ENCODE measurements at places on chromosomes 5 and 9.

DNA sequence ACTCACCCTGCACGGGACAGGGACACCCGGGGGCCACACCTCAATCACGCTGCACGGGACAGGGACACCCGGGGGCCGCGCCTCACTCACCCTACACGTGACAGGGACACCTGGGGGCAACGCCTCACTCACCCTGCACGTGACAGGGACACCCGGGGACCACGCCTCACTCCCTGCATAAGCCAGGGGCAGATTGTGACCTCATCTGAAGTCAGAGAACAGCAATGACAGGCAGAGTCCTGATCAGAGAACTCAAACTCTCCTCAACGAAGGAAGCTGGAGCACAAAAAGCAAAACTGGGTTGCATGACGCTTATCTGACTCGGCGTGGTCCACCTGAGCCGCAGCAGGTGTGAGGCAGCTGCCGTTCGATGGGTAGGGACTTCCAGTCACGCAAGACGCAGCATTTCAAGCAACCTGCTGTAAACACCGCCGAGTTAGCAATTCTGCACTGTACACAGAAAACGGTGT lies 3.2 kb downstream of the TERT start:
- H3K27me3 ChIP-seq = peaks cover 7% of the 10 kb centered on the region
- peaks cover 3% of the 10 kb centered on the region for H3K36me3 ChIP-seq
- H3K4me3 ChIP-seq = no peak overlapping the region

- H3K4me1 ChIP-seq = no peaks in the 10 kb centered on the region
- peaks cover 2% of the 10 kb centered on the region for H3K27me3 ChIP-seq
- DNase-seq = no peak
- H3K36me3 ChIP-seq = no peaks in the 10 kb centered on the region
- no peak overlapping the region for H3K4me3 ChIP-seq
- H3K27ac ChIP-seq = no peak overlapping the region
Measured at GRCh38 chr5:137184734-137185133, 314.4 kb downstream of the SPOCK1 start.

- DNase-seq = no peak
- H3K27ac ChIP-seq = no peak overlapping the region
- H3K4me1 ChIP-seq = no peaks in the 10 kb centered on the region
- no peak overlapping the region for H3K4me3 ChIP-seq
- H3K27me3 ChIP-seq = no peaks in the 10 kb centered on the region
- no peaks in the 10 kb centered on the region for H3K36me3 ChIP-seq
Measured at GRCh38 chr9:108083160-108083750, 593.7 kb upstream of the KLF4 start.

DNA sequence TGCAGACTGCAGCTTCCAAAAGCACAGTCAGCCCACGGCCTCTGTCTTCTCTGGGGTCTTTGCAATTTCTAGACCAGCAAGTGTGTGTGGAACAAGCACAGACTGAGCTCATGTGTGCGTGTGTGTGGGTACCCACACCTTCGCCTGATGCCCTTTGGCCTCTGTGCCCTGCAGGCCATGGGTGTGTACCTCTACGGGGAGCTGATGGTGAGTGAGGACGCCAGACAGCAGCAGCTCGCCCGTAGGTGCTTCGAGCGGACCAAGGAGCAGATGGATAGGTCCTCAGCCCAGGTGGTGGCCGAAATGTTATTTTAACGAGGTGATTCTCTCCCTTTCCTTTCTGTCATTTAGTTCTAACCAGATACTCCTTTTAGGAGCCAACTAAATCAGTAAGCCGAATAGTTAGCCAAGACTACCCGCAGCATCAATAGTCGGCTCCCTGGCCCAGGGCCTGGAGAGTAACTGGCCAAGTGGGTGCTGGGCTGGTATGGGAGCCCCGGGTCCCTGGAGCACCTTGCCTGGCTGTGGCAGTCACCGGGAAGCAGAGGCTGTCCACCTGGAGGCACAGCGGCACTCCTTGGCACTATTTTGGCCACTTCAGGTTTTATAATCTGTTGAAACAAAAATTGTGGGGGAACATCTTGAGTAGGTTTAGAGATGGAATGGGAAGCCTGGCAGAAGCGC lies 235.0 kb downstream of the FANCC start:
- DNase-seq = no peak
- H3K36me3 ChIP-seq = peaks cover 26% of the 10 kb centered on the region
- no peaks in the 10 kb centered on the region for H3K27me3 ChIP-seq
- H3K27ac ChIP-seq = no peak overlapping the region
- H3K4me3 ChIP-seq = no peak overlapping the region
- H3K4me1 ChIP-seq = no peaks in the 10 kb centered on the region

DNA sequence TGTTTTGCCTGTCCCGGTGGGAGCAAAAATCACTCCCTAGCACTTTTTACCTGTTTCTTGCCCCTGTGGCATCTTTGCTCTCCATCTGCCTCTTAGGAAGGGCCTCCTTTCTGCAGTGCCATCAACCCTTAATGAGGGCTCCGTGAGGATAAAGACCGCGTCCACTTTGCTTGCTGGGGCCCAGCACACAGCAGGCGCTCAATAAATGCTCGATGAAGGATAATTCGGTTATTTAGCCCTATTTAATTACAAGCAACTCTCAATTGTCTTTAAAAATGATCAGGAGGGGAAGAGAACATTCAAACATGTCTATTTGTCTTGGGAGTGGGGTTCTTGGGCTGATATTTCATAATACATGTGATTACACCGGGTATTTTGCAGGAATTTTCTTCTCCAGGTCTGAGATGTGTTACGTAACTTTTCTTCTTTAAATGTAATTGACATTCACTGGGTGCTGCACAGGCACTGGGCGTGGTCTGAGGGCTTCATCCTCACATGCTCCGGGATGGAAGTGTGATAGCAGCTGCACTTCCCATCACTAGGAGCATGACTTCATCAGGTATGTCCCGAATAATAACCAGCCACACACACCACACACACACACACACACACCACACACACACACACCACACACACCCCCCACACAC lies 19.8 kb upstream of the NTNG2 start:
- peak overlapping the region; percentile 51 for H3K4me3 ChIP-seq
- H3K4me1 ChIP-seq = no peaks in the 10 kb centered on the region
- H3K36me3 ChIP-seq = no peaks in the 10 kb centered on the region
- no peak for DNase-seq
- H3K27me3 ChIP-seq = peaks cover 13% of the 10 kb centered on the region

- no peak overlapping the region for H3K4me3 ChIP-seq
- H3K36me3 ChIP-seq = no peaks in the 10 kb centered on the region
- no peak overlapping the region for H3K27ac ChIP-seq
- peaks cover 1% of the 10 kb centered on the region for H3K27me3 ChIP-seq
Measured at GRCh38 chr5:138601444-138601843, 26.2 kb upstream of the HSPA9 start.

DNA sequence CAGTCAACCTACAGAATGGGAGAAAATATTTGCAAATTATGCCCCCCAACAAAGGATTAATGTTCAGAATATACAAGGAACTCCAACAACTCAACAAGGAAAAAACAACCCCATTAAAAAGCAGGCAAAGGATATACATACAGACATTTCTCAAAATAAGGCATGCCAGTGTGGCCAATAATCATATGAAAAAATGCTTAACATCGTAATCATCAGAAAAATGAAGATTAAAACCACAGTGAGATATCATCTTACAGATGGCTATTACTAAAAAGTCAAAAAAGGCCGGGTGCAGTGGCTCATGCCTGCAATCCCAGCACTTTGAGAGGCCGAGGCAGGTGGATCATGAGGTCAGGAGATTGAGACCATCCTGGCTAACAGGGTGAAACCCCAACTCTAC lies 103.2 kb downstream of the KLHL3 start:
- peaks cover 11% of the 10 kb centered on the region for H3K36me3 ChIP-seq
- no peak for DNase-seq
- H3K27me3 ChIP-seq = no peaks in the 10 kb centered on the region
- peaks cover 6% of the 10 kb centered on the region for H3K4me1 ChIP-seq
- H3K27ac ChIP-seq = no peak overlapping the region
- H3K4me3 ChIP-seq = no peak overlapping the region

DNA sequence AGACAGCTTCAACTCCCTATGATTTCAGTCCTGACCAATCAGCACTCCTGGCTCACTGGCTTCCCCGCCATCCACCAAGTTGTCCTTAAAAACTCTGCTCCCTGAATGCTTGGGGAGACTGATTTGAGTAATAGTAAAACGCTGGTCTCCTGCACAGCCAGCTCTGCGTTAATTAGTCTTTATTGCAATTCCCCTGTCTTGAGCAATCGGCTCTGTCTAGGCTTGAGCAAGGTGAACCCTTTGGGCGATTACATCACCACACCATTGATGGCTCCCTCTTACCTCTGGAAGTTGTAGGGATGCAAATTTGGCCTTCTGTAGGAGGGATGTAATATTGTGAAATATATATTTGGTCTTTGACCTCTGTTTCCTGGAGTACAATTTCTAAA lies 2.9 kb upstream of the SLC23A1 start:
- DNase-seq = no peak
- H3K27ac ChIP-seq = peak overlapping the region; percentile 95
- H3K36me3 ChIP-seq = no peaks in the 10 kb centered on the region
- peaks cover 88% of the 10 kb centered on the region for H3K4me1 ChIP-seq
- H3K27me3 ChIP-seq = no peaks in the 10 kb centered on the region

DNA sequence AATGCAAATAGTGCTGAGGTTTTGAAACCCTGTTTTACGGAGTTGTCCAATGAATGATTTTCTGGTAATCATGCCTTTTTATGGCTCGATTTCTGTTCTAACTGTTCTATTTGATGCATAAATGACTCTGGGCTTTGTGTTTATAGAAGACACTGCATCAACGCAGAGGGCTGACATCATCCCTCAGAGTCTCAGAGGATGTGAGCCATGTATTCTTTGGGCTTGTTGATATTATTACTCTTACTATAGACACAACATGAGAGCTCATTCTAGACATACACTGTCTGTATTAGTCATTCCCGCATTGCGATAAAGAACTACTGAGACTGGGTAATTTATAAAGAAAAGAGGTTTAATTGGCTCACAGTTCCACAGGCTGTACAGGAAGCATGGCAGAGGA lies 31.6 kb downstream of the CDH6 start:
- no peaks in the 10 kb centered on the region for H3K4me1 ChIP-seq
- no peaks in the 10 kb centered on the region for H3K27me3 ChIP-seq
- no peak overlapping the region for H3K4me3 ChIP-seq
- no peak for DNase-seq
- no peak overlapping the region for H3K27ac ChIP-seq

- H3K27ac ChIP-seq = no peak overlapping the region
- no peak for DNase-seq
- no peaks in the 10 kb centered on the region for H3K36me3 ChIP-seq
- no peaks in the 10 kb centered on the region for H3K27me3 ChIP-seq
Measured at GRCh38 chr9:105401651-105402050, 46.2 kb upstream of the FSD1L start.

DNA sequence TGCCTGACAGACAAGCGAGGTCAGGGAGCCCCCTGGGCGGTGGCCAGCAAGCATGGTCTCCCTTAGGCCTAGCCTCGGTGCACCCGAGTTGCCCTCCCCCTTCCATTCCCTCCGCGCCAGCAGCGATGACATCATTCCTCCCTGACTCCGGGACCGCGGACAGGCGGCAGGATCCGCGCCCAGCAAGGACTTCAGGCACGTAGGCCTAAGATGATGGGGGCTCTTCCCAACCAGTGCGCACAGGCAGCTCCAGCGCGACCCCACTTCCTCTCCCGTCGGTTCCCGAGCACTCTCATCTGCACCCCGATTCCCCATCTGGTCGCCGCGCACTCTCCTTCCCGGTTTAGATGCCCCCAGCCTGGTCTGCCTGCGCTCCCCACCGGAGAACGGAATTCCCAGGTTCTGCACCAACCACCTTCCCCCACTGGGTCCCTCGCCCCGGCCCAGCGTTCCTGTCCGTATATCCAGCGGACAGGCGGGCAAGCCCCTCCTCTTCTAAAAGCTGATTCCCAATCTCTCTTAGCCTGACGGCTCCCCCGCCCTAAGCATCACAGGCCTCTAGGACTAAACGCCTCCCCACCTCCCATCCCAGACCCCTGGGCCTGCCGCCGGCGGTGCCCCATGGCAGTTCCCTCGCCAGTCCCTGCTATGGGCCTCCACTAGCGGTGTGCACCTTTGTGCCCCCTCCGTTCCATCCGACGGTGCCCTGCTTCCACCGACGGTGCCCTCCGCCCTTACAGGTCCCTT lies 931 bp downstream of the FAM219A start:
- H3K27me3 ChIP-seq = no peaks in the 10 kb centered on the region
- H3K4me3 ChIP-seq = peak overlapping the region; percentile 53
- no peaks in the 10 kb centered on the region for H3K36me3 ChIP-seq

GRCh38 chr9:92720807-92721535 lies 43.7 kb downstream of the BICD2 start:
- H3K4me1 ChIP-seq = no peaks in the 10 kb centered on the region
- H3K36me3 ChIP-seq = peaks cover 68% of the 10 kb centered on the region
- no peaks in the 10 kb centered on the region for H3K27me3 ChIP-seq
- no peak overlapping the region for H3K4me3 ChIP-seq
- H3K27ac ChIP-seq = no peak overlapping the region
